ENCODE measurements at places on chromosomes 2 and 18.
A peak's percentile ranks its signal among the peaks of the same experiment; 100 is the strongest.

DNA sequence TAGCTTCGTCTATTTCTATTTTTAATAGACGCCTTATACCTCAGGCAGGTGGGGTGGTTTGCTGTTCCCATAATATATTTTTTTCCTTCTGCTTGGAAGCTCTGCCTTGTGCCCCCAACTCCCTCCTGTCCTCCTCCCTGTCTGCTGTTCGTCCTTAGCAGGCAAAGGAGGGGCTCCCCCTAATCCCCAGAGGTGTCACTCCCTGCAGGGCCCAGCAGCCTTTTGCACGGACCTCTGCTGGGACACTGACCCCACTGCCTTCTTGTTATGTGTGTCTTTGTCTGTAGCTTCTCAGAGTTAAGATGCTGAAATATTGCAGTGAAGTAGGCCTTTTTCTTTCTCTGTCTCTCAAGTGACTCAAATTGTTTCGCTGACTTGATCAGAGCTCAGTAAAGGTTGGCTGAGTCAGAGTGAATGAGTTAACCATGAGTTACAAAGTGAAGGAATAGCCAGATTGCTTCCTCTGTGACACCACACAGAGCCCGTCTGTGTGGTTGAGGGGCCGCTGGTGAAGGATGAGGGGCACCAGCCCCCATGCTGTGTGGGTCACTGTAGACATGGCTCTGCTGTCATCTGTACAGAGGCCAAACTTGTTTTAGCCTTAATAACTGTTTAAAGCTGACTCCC is 47.7 kb downstream of the PRKCE start:
- no peak for DNase-seq

DNA sequence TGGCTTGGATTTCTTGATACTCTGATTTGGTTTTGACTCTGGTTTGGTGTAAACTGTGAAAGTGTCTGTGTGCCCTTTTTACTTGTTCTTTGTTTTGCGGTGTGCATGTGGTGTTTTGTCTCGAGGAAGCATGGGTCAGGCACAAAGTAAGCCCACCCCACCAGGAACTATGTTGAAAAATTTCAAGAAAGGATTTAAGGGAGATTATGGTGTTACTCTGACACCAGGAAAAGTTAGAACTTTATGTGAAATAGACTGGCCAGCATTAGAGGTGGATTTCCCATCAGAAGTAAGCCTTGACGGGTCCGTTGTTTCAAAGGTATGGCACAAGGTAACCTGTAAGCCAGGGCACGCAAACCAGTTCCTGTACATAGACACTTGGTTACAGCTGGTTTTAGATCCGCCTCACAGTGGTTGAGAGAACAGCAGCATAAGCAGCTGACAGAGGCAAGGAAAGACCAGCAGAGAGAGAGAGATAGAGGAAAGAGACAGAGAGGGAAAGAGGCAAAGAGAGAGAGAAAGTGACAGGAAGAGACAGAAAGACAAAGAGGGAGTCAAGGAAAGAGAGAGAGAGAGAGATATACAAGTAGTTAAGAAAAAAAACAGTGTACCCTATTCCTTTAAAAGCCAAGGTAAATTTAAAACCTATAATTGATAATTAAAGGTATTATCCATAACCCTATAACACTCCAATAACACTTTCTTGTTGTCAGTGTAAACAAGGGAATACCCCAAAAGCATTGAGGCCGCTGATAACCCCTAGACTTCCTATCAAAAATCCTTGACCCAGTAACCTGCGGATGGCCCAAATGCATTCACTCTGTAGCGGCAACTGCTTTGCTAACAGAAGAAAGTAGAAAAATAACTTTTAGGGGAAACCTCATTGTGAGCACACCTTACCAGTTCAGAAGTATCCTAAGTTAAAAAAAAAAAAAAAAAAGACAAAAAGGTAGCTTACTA is 42.6 kb downstream of the TFPI start:
- DNase-seq: no peak

GRCh38 chr2:17309741-17310339 is 208.4 kb downstream of the RAD51AP2 start:
- no peak for DNase-seq

GRCh38 chr2:43408407-43409160 is 182.2 kb upstream of the ZFP36L2 start:
- DNase-seq: no peak

- DNase-seq: no peak
Observed at GRCh38 chr2:239164335-239164871, 236.4 kb downstream of the HDAC4 start.

GRCh38 chr2:234363011-234363487 is 133.8 kb downstream of the ARL4C start:
- no peak for DNase-seq

DNA sequence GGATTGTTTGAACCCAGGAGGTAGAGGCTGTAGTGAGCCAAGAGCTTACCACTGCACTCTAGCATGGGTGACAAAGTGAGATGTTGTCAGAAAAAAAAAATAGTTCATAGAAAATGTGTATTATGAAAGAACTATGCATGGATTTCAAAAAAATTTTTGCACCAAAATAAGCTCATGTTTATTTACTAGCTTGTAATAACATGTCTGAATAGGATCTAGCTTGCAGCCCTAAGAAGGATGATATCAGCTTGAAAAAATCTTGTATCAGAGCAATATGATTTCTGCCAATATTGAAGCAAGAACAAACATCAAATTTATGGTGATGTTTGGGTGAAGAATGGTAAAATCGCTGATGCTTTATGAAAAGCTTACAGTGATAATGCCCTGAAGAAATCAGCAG is 97.0 kb upstream of the RFX8 start:
- DNase-seq: no peak

DNA sequence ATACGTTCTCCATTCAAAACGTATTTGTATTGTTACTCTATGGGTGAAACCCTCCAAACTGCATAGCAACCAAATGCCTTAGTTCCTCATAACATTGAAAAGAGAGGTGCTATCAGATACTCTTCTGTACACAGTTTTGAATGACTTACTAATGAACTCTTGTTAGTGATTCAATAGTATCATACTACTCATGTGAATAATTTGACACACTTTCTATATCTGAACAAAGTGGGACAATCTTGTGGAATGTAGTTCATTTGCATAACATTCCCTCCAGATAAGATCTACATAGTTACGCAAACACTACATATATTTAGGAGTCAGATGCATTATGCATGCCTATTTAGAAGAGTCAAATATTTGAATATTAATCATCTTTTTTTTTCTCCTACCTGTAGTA is 232.0 kb upstream of the NRXN1 start:
- no peak for DNase-seq

DNA sequence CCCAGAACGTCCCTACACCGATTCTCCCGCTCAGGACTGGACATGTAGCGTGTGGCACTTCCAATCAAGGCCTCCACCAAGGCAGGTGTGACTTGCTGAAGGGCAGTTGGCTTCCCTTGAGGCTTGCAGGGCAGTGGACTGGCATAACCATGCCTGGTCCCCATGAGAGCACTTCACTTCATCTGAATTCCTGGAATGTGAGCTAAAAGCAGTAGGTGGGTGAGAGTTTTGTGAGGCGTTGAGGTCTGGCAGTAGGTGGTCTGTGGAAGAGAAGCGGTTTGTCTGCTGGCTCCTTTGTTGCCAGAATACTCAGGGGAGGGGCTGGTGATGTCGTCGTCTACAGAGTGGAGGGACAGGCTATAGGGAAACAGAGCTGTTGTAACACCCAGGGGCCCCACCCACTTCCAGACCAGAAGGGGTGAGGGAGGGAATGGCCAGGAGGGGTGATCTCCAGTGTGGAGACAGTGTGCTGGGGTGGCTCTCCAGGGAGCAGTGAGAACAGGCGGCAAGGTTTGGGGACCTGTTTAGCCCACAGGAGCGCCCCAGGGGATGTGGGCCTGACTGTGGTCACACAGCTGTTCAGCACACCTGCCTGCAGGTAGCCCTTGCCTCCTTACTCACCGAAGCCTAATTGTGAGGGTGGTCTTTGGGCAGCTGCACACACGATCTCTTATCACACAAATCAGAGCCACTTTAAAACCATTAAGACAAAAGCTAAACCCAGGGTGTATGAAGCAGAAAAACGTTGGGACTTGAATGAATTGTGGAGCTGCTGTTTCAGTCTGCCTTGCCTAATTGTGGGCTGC is 21.5 kb upstream of the ALKAL2 start:
- DNase-seq: no peak

- no peak for DNase-seq
Observed at GRCh38 chr2:235709969-235710879, 216.4 kb downstream of the AGAP1 start.

GRCh38 chr2:174846941-174847938 is 83.0 kb upstream of the CHRNA1 start:
- peak; percentile 10 for DNase-seq

GRCh38 chr2:16478434-16479210 is 187.0 kb downstream of the CYRIA start:
- no peak for DNase-seq

DNA sequence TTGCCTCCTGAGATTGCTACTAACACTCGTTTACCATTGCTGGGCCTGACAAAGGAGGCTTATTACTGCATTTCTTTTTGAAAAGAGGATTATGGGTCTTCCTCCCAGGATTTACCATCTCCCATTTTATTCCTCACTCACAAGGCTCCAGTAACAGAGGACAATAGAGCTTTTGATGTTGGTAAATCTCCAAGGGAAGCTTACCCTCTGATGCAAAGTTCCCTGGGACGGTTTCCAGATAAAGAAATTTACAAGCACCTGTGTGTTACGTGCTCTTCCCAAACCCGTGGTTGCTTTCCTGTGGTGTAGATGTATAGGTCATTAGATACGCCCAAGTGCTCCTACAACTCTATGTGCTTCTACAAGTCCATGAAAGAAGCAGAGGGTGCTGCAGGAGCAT is 17.1 kb downstream of the VSNL1 start:
- DNase-seq: no peak

DNA sequence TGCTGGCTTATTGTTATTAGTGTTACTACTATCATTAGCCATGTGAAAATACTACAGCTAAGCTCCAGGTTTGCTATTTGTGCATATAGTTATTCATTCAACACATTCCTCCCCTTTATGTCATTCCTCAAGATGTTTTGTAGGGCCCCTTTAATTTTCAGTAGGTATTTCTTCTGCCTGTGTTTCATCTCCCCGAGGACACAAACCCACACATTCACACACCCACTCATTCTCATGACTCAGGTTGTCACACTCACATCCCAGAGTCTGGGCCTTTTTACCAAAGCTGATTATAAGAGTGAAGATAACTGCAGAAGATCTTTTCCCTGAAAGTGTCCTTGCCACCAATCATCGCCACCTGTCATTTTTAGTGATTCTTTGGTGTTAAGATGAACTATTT is 68.6 kb upstream of the SPOPL start:
- no peak for DNase-seq
